ENCODE measurements at places on chromosomes 6 and 20.

DNA sequence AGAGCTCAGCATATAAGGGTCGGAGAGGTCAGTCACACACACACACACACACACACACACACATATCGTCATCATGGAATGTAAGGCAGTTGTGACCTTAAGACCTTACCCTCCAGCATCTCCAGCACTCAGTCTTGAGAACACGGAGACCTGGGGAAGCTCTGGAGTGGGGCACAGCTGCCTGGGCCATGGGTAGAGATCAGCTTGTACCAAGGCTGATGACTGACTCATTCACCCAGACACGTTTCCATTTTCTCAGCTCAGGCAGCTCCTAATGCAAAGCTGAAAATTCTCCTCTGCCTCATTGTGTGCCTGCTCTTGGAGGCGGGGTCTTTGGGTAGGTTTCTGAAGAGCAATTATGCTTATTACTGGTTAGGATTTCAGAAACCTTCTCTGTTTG, 38.3 kb upstream of the PDYN start:
- no peak for DNase-seq

DNA sequence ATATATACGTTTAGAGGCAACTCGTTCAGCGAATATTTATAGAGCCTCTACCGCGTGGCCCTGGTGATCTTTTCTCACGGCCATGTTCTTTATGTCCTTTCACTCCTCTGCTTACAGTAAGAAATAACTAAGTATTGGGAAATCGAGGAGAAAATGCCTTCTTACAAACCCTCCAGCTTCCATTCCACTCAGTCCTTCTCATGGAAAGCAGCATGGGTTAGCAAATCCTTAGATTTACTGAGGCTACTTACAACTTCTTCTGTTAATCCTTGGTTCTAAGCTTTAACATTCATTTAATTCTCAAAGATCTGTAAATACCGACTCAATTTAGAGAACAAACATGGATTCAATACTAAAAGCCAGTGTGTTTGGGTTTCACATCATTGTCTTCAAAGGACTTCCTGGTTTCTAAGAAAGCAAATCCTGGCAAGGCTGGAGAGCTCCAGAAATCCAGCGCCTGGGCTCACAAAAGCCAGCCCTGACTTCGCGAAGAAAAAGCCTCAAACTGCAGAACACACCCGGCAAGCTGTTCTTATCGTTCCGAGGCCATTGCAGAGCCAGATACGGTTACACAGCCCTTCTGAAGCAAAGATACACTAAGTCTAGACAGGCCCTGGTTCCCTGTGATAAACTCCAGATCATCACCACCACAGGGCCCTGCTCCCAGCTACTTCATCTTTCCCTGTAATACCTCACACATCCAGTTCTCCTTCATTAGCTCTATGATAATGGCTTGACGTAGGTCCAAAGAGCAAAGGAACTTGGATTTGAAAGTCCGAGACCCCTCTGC, 19.2 kb downstream of the AGPAT4 start:
- DNase-seq = no peak

DNA sequence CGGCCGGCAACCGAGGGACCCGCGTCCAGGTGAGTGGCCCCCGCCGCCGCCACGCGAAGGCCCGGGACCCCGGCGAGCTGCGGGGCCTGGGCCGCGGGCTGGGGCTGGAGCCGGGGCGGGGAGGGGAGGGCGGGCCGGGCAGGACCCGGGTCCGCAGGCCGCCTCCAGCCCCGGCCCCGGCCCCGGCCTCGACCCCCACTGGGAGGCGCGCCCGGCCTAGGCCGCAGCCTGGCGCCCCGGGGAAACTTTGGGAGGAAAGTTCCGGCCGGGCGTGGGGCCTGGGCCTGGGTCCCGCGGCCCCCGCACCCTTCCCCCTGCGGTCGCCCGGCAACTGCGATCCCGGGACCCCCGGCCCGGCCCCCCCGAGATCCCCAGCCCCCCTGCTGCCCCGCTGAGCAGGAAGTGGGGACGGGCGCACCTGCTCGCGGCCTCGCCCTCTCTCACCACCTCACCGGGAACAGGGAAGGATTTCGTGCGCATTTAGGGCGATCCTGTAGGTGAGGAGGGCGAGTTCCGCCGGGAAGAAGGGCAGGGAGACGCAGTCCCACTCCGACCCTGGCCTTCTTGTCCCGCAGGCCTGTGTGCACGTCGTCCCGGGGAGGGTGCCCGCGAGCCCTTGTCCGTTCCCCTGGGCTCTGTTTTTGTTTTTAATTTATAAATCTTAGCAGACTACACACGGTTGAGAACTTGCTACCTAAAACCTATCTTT, 402 bp downstream of the OSBPL2 start:
- no peak for DNase-seq

- no peak for DNase-seq
These were observed 5.5 kb downstream of the MICAL1 start for GRCh38 chr6:109449795-109450673.

Measured in stimulated activated CD4-positive, alpha-beta T cell treated with anti-CD3 and anti-CD28 coated beads, Interleukin-12 subunit alpha, Interleukin-12 subunit beta, amount 100 ng/mL, for 4 hours (primary cell).